Hypothalamus (tissue), 51 donors: ENCODE measurements at places on chromosomes 2 and 18.

DNA sequence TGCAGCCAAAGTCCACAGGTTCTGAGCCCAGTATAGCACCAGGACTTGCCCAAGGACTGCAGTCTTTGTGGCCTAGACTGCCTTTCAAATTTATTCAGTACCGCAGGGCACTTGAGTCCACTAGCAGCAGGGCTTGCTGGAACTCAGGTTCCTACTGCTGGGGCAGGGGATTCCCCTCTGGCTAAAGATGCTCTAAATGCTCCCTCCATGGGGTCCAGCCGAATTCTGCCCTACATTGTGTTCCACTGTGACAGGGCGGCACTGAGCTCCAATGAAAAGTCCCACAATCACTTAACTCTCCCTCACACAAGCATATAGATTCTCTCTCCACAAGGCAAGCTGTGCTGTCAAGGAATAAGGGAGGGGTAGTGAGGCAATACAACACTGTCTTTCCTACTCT lies 518.1 kb upstream of the VRK2 start:
- no peak for DNase-seq

- DNase-seq = no peak
These were observed 31.5 kb downstream of the MRO start for GRCh38 chr18:50788284-50788683.

DNA sequence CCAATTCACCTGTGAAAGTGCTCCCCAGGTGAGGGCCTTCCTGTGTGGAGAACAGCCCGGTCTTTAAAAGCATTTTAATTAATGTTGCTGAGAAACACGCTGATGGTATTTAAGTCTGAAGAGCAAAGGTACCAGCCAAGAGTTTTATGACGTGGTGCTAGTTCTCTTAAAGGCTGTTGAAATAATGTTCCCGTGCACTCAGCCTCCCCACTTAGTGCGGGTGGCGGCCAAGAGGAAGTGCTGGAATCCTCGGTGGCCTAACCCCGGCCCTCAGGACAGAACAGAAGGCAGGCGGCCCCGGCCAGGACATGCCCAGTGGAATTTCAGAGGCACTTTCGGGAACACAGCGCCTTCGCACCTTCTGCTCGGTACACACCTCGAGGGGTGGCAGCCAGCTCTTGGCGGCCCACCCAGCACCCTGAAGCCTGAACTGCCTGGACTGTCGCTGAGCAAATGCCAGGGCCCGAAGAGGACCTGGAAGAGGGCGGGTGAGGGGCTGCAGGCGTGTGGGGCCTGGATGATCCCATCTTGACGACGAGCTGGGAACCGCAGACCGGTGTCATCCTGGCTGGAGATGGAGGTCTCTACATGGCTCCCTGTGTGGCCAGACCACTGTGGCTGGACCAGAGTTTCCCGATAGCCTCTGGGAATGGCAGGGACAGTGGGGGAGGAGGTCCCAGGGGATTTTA lies 142.9 kb downstream of the ASB1 start:
- DNase-seq = no peak

DNA sequence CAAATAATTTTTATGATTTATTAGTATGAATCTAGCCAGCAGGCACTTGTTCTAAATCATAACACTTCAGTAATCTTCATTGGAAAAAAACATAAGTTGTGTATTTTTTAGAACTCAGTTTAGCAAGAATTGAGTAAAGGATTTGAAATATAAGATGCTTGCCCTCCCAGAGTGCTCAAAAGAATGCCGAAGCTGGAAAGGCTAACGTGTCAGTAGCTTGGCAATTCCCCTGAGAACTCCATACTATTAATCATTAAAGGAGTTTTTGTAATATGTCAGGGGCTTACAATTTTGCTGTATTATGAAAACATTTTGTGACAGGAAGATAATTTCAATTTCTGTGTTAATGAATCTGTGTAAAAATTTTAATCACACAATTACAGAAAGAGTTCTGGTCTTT lies 122.7 kb downstream of the GULP1 start:
- no peak for DNase-seq

- DNase-seq = no peak
These were observed 113.9 kb downstream of the ANKRD44 start for GRCh38 chr2:197196541-197197180.

- no peak for DNase-seq
These were observed 51.2 kb downstream of the CLIP4 start for GRCh38 chr2:29166242-29167039.

DNA sequence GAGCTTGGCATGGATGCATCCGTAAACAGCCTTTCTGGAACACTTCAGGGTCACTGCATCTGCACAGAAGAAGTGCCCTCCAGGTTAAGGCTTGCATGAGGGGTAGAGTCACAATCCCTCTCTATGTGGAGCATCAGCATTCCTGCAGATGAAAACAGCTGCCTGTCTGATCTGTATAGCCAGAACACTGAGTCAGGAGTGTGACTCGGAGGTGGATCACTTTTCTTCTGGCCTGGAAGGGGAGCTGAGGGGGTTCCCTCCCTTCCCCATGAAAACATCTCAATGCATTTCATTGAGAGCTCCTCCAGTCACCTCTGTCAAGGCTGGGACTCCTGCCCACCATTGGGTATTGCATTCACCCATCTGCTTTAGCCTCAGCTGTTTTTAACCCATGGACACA lies 72.5 kb upstream of the SERPINE2 start:
- no peak for DNase-seq
